LHCN-M2 (cell line): ENCODE measurements at places on chromosomes 4 and X. TPM values are rescaled to one million over a fixed set of nuclear protein-coding genes. Genes with fewer than 3 reads are reported as not detected.
A peak's percentile ranks its signal among the peaks of the same experiment; 100 is the strongest.

DNA sequence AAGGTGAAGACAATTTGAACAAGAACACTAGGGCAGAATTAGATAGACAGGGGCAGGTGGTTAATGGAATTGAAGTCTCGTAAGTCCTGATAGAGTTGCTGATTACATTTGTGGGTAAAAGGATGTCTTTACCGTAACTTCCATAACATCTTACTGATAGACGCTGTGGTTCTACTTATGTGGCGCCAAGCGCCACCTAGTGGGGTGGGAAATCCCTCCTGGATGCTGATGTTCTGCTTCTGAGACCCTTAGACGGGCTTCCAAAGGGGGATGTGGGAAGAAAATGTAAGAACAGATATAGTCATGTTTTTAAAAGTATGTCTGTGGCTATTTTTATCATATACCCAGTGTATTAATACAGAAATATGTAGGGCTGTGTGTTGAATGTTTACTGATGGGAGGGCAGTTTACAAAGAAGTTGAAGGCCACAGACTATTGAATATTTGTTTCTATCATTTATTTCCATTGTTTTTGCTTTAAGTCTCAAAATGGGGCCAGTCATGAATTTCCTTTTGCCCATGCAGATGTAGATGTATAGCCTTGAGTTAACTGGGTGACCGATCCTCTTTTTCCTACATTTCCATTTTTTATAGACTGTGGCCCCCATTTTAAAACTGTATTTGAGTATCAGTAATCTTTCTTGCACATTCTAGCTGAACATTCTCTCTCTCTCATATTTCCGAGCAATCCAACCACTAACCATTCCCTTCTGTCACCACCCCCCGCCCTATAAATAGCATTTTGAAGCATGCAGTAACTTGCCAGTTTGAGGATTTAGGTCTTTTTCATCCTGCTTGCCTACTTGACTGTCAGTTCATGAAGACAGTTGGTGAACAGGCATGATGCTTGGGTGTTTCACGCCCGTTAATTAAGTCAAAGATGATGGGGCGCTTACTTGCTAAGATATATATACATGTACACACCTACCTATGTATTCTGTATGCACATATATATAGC is 12.1 kb upstream of the TLR8 start:
- DNase-seq, result no peak

DNA sequence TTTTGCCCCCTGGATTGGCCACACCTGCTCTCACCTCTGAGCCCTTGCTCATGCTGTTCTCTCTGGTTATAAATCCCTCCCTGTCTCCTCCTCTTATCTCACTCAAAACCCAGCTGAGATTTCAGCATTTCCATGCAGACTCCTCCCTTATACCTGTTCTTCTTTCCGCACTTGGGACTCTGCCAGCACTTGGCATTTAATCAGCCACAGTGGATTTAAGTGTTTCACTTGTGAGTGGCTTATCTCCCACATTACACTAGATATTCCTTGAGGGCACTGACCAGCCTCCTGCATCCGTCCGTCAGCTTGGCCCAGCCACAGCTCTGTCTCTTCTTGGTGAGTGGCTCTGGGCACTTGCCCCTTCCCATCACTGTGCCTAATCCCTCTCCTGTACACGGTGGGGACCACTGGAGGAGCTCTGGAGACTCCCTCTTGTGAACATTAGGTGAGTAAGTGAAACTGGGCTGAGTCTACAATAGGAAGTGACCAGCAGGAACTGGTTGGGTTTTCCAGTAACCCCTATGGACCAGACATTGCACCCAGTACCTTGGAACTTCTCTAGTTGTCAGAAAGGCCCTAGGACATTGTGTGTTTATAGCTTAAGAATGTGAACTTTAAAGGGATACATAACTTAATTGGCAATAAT is 19.9 kb downstream of the FGFBP1 start:
- no peak for DNase-seq

DNA sequence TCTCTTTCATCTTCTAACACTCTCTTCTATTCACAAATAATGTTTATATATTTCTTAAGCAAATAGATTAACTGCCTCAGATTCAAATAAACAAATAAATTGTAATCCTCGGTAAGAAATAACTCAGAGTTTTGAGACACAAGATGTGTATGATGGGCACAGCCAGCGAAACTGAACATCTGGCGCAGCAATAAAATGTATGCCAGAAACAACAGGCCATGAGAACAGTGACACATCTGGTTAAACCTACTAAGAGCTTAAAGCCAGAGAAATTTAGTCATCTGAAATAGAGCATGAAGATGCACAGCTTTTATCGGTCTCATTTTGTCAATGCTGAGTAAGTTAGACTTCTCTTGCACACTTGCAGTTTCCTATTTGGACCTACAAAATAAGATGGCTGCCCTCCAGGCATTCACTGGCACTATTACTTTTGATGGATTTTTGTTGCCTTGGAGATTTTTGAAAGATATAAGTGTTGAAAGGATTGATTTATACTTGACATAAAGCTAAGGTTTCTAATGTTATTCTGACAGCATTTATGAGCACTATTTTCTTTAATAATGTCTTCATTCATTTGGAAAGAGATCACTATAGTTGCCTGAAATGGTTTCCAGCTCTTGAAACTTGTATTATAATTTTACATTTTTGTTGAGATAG is 1444.0 kb downstream of the PCDH18 start:
- no peak for DNase-seq

- DNase-seq, result no peak
Measured at GRCh38 chr4:13580036-13580435, 35.7 kb upstream of the NKX3-2 start.

The INTU gene
- 4.0 and 5.3 TPM in 2 replicates for total RNA-seq

The PNMA6F gene
- not detected in 2 replicates for total RNA-seq

The RAB9A gene
- 20.2 and 32.2 TPM in 2 replicates for total RNA-seq

- DNase-seq, result no peak
Measured at GRCh38 chr4:74042681-74043080, 4.2 kb upstream of the CXCL3 start.

DNA sequence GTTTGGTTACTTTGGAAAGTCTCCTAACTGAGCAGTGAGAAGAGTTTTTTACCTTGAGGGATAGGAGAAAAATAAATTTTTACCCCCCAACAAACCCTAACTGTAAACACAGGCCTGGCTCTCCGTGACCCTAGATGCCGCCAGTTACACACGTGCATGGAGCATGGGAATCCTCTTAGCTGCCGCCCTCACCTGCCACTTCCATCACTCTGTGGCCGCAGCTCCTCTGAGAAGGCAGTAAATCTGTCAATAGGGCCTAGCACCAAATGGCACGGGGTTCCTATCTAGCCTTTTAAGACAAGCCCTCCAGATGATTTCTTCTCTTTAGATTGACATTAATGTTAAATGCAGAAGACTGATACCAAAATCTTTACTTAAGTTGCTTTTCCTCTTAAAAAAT is 330.3 kb upstream of the FAM241A start:
- no peak for DNase-seq

The TLR6 gene
- total RNA-seq, result 2.9 and 3.7 TPM in 2 replicates

The ZNF718 gene
- 7.3 and 8.9 TPM in 2 replicates for total RNA-seq

DNA sequence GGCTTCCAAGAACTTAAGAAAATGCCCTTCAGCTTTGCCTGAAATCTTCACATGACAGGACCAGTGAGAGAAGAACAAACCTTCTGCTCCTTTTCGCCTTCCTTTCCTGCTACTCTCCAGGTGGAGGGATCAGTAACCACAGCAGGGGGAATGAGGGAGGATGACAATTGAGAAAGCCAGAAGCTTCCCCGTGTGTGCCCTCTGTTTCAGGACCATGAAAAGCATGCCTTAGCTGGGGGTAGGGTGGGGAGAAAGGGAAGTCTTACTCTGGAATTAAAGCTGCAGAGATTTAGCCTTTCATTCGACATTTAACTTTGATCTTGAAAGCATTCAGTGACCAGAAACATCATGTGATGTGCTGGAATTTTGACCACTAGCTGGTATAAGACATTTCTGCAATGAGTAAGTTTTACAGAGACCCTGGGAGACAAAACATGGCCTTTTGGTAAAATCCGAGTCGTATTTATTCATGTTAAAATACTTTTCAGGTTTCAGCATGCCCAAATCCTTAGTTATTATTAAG is 10.6 kb upstream of the PUDP start:
- DNase-seq, result peak; percentile 23

DNA sequence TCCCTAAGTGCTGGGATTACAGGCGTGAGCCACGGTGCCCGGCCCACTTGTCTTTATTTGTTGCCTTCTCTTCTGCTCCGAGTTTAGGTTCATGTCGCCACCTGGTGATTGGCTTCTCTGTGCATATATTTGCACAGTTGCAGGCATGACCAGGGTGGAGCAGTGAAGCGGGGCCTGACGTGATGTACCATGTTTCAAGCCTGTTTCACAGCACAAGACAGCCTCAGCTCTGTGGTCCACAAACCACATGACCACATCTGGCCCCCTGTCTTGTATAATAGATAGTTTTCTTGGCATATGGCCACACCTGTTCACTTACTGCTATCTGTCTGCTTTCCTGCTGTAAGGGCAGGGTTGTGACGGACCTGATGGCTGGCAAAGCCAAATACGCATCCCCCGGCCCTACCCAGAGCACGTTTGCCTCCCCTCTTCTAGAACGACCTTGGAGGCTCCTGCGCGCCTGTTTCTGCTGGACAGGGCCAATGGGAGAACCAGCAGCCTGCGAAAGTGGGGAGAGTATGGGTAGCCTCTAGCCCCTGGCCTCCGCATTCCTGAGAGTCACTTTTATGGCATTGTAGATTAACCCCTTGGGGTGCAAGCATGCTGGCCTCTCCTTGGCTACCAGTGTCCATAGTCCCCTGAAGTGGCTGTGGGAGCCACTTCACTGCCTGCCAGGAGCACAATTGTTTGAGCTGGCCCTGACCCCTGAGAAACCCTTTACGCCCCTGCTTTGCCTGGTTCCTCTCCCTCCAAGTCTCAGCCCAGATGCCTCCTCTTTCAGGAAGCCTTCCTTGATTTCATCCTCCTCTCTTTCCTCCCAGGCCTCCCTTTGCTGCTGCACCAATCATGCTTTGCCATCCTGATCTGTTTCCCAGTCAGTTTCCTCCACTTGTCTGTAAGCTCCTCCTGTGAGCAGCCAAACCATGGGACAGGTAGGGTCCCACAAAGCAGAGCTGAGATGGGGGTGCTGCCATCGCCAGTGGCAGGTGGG is 6.0 kb upstream of the SH3TC1 start:
- peak; percentile 51 for DNase-seq

The STOX2 gene
- total RNA-seq, result under 0.01 TPM in 1 of 2 replicates, not detected in the other

DNA sequence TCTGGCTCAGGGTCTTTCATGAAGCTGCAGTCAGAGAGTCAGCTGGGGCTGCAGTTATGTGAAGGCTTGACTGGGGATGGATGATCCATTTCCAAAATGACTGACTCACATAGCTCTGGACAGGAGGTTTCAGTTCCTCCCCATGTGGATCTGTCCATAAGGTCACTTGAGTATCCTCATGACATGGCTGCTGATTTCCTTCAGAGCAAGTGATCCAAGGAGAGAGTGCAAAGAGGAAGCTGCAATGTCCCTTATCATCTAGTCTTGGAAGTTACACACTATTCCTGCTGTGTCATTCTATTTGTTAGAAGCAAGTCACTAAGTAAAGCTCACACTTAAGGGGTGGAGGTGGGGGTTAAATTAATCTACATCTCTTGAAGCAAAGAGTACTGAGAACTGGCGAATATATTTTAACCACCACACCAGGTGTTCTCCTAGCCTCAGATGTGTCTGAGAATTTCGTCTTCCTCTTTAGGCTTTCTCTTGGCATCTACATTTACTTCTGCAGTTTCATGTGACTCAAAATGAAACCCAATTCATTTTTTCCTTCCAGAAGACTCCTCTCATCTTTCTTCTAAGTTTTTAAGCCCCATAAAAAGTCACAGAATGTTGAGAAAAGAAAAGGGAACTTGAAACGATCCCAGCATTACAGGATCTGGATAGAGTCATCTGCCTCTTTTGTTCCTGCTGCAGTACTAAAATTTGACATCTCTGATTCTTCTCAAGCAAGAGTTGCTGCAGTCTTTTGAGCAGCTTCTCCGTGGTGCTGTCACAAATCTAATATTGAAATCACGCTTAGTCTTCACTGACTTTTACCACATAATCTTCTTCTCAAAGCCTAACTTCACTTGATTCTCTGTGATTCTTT is 3.8 kb upstream of the GRPR start:
- no peak for DNase-seq

DNA sequence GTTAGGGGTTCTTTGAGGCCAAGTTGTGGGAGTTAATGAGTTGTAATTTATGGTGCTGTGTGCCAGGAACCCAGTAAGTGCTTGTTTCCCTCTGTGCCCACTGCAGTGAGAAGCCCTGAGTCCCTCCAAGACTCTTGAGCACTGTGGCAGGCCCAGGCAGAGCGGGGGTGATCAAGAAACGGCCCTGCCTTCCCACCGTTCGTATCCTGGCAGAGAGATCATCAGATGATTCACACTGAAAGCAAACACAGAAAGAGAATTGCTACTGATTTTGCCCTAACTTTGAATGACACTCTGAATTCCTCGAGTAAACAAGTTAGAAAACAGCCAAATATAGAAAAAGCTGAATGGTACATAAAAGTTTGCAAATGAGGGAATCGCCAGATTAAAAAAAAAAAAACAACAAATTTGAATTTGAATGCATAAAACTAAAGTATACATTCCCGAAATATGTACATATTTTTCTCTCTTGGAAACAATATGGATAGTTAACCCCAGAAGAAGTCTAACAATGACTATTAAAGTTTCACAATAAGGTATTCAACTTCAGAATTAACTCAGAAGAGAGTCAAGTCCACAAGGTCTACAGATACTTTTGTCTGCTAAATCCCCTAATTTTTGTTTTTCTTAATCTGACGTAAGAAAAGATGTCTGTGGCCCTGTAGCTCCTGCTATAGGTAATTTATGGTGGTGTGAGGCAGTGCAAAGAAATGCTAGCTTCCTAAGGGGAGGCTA is 71.8 kb downstream of the AFAP1 start:
- peak; percentile 34 for DNase-seq

- peak; percentile 53 for DNase-seq
Measured at GRCh38 chr4:113781439-113782040, 20.0 kb upstream of the CAMK2D start.

GRCh38 chr4:76767983-76768382 is 130.0 kb downstream of the SOWAHB start:
- peak; percentile 35 for DNase-seq

The DRP2 gene
- 2.5 and 3.1 TPM in 2 replicates for total RNA-seq

The NMU gene
- 0.34 TPM in 1 of 2 replicates, not detected in the other for total RNA-seq

GRCh38 chr4:36123906-36124305 is 120.4 kb downstream of the ARAP2 start:
- no peak for DNase-seq

- DNase-seq, result no peak
Measured at GRCh38 chrX:31555506-31555905, 483.7 kb upstream of the FTHL17 start.

- no peak for DNase-seq
Measured at GRCh38 chrX:119991005-119991787, 47.6 kb upstream of the NKAP start.

DNA sequence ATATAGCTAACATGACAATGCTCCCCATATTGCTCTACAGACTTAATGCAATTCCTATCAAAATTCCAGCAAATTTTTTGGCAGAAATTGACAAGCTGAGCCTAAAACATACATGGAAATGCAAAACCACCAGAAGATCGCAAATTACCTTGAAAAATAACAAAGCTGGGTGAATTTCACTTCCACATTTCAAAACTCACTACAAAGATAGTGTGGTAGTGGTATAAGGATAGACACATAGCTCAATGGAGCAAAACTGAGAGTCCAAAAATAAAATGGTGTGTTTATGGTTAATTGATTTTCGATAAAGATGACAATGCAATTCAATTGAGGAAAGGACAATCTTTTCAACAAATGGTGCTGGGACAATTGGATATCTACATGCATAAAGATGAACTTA is 65.8 kb downstream of the SLC9A7 start:
- no peak for DNase-seq

The FHDC1 gene
- total RNA-seq, result 0.13 and 0.46 TPM in 2 replicates
